ENCODE measurements at places on chromosomes 4 and X. TPM values are rescaled to one million over a fixed set of nuclear protein-coding genes. Genes with fewer than 3 reads are reported as not detected.

GRCh38 chrX:20545538-20545937 is 278.8 kb upstream of the RPS6KA3 start:
- DNase-seq: no peak

- no peak for DNase-seq
Measured at GRCh38 chrX:40205471-40205870, 107.7 kb upstream of the BCOR start.

DNA sequence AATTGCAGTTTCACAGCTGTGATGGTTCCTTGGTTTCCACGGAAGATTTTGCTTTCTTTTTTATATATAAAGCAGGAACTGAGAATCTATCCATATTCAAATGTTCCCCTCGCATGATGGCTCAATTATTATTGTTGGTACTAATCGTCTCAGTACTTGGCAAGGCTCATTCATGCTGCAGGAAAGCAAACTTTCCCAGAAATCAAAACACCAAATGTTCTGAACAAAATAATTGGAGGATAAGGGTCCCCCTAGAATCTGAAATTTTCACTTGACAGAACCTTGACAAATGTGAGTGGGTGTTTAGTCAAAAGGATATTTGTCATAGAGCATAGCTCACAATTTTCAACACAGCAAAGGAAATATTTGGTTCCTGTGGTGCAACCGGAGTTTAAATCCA is 1598.6 kb upstream of the PCDH7 start:
- DNase-seq: no peak

DNA sequence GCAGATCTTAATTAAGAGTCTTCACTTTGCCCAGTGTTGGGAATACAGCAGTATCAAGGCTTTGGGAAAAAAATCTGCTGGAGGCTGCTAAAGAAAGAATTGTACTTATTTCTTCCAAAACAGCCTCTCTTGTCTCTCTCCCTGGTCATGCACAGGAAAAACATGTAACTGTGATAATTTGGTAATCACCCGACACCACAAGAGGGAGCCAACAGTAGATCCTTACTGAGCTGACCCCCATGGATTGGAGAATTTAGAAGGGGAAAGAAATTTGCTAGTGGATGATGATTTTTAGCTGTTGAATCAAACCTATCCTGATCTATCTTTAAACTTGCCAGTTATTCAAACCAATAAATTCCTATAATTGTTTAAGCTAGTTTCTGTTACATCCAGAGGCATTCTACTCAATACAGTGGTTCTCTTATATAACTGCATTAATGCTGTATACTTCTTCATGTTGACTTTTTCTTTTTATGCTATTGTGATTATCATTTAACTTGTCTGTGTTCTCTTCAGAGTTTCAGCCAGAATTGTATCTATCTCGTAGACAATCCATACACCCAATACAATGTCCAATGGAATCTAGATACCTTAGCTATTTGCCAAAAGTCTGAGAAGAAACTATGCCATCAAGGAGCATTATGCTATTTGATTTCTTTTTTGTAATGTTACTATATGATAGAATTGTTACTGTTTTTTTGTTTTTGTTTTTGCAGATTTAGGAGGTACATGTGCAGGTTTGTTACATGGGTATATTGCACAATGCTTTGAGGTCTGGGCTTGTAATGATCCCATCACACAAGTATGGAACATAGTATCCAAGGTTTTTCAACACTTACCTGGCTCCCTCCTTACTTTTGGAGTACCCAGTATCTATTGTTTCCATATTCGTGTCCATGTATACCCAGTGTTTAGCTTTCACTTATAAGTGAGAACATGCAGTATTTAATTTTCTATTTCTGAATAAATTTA is 31.3 kb upstream of the ARHGEF38 start:
- DNase-seq: peak; percentile 29

DNA sequence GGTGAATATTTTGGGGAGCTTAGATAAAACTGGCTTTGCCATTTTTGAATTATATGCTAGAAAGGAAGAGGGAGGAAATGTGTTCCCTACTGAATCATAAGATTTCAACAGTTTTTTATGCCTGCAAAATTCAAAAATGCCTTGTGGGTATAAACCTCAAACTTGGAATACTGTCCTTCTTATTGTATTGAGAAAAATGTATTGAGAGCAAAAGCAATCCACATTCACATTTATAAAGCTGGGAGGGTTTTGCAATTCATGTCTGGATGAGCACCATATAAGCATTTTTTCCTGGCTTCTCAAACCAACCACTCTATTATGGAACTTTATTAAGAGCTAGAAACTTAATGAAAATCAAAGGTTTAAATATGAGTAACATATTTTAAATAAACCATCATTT is 289.8 kb downstream of the PCDH7 start:
- no peak for DNase-seq

DNA sequence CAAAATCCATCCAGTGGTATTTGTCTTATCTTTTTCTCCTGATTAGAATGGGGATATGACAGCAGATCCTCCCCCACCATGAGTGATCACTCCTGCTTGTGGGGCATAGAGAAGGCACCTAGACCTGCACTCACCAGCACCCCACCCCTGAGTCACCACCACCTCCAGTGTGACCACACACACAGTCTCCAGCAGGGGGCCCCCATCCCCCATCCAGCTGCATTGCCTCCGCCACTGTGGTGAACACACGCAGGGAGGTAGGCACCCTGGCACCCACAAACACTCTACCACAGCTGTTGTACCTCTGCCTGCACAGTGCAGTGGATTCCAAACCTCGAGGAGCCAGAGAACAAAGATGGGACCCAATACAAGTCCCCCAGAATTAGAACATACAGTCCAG is 9.0 kb upstream of the MAGEA8 start:
- no peak for DNase-seq

- no peak for DNase-seq
Measured at GRCh38 chrX:102744307-102744706, 23.8 kb downstream of the GPRASP3 start.

DNA sequence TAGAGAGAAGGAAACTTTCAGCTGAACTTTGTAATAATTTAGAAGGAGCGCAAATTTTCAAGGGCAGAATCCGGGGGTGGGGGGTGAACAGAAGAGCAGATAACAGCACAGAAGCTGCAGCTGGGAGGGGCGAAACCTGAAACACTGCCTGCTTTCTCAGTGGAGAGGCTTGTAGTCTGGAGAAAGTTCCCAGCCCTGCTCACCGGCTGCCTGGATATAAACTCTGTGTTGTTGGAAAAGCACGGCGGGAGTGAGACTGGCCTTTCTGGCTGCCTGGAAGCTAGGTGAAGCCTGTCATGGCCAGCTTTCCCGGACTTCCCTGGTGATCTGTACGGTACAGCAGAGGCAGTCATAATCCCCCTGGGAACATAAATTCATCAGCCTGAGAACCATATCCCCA is 1352.1 kb upstream of the DIAPH2 start:
- no peak for DNase-seq

DNA sequence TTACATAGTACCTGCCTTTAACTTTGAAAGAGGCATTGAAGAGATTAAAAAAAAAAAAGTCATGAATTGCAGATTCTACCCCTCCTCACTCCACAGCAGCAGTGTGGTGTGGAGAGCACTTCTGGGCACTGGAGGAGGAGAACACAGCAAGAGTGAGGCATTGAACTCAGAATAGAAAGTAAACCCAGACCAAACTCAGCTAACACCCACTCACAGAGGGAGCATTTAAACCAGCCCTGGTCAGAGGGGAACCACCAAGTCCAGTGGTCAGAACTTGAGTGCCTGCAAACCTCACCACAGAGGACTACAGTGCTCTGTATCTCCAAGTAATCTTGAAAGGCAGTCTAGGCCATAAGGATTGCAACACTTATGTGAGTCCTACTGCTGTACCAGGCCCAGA is 15.6 kb upstream of the UGT2A1 start:
- no peak for DNase-seq

GRCh38 chr4:124817531-124817930 is 105.0 kb upstream of the ANKRD50 start:
- no peak for DNase-seq

DNA sequence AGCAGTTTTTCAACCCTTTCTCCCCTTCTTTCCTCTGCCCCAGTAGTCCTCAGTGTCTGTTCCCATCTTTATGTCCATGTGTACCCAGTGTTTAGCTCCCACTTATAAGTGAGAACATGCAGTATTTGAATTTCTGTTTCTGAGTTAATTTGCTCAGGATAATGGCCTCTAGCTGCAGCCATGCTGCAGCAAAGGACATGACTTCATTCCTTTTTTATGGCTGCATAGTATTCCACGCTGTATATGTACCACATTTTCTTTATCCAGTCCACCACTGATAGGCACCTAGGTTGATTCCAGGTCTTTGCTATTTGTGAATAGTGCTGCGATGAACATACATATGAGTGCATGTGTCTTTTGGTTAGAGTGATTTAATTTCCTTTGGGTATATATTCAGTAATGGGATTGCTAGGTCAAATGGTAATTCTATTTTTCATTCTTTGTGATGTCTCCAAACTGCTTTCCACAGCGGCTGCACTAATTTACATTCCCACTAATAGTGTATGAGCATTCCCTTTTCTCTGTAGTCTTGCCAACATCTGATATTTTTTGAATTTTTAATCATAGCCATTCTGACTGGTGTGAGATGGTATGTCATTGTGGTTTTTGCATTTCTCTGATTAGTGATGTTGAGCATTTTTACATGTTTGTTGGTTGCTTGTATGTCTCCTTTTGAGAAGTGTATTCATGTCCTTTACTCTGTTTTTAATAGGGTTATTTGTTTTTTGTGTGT is 54.6 kb upstream of the ANK2 start:
- DNase-seq: no peak

DNA sequence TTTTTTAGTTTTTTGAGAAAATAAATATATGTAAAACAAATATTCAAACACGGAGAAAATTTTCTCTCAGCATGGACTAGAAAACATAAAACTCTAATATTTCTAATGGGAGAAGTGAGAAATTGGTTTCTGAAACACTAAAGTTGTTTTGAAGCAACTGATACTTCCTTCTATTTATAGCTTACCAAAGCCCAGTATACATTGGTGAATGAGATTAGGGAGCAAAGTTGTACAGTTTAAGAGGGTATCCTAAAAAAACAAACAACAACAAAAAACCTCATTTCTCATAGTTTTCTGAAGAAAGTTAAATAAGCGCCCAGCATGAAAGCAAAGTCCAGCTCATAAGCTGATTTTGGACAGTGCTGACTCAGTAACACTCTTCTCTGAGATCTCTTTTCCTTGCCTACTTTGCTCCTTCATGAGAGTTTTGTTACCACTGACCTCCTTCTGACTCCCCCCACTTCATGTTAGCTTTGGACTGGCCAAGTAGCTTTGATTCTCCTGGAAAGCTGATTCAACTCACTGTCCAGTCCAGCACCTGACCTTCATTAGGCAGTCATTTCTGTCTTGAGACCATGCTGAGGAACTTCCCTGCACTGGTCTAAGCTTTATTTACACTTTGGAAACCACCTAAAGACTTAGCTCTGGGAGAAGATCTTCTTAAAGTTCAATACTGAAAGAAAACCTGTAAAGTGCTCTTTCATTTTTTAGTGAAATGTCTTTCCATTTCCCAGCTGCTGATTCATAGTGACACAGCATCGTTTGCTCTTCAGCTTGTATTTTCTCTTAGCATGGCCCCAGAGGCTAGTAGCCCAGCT is 21.8 kb upstream of the P2RY10 start:
- DNase-seq: no peak

GRCh38 chr4:94941706-94942105 is 184.0 kb downstream of the BMPR1B start:
- no peak for DNase-seq

- no peak for DNase-seq
Measured at GRCh38 chr4:24675721-24676389, 91.5 kb upstream of the DHX15 start.

DNA sequence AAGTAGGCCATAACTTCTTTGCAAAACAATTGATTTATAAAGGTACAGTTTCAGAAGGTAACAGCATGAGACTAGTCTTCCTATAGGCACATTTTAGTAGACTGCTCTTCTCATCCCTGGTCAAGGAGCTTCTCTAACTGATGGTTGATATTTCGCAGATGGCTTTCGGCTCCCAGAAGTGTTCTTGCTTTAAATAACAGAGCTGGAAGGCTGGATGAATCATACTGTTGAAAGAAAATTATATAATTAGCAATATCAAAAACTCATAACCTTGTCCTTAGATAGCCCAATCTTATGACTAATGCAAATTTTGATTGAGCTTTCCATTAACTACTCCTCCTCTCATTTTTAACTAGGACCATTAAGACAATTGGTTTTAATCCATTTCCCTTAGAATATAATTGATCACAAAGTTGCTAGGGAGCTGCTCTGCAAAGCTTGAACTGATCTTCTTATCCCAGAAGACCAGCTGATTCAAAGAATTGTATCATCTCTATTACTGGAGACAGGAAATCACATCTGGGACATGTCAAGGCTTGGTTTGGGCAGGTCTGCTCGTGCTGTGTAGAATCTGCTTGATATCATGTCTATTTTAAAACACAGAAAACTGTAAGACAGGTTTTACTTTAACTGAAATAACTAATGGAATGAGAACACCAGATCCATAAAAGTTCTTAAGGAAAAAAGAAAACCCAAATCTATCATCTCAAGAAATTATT is 38.6 kb downstream of the CENPU start:
- DNase-seq: no peak

DNA sequence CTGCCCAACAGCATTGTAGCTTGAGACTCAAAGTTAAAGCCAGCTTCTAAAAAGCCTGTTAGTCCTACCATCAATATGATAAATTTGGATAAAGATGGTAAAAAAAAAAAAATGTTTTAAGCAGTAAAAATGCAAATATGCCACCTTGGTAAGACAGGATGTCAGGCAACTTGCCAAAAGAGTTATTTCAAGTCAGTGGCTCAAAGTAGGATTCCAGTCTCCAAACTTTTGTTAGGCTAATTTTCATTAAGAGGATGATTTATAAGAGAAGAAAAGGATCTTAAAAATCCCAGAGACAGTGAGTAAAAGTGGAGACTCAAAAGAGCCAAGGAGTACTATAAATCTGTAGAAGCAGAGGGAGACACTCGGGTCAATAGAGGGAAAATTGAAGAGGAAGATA is 47.5 kb downstream of the GASK1B start:
- no peak for DNase-seq

DNA sequence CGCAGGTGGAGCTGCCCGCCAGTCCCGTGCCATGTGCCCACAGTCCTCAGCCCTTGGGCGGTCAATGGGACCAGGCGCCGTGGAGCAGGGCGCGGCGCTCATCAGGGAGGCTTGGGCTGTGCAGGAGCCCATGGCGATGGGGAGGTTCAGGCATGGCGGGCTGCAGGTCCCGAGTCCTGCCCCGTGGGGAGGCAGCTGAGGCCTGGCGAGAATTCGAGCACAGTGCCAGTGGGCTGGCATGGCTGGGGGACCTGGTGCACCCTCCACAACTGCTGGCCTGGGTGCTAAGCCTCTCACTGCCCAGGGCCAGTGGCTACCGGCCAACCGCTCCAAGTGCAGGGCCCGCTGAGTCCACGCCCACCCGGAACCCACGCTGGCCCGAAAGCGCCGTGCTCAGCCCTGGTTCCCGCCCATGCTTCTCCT is 646.5 kb downstream of the GABRG1 start:
- no peak for DNase-seq

Gene TEX13D
- polyA plus RNA-seq: not detected

Gene WDR44
- 12.2 TPM for polyA plus RNA-seq

Gene GAGE12H
- polyA plus RNA-seq: not detected

Gene MAGEE2
- 0.97 TPM for polyA plus RNA-seq

Gene GLUD2
- 7.2 TPM for polyA plus RNA-seq

Gene CASK
- polyA plus RNA-seq: 52.7 TPM

Gene GASK1B
- 42.7 TPM for polyA plus RNA-seq

Gene PF4V1
- polyA plus RNA-seq: 0.42 TPM
